A673 (cell line): ENCODE measurements at places on chromosomes 13 and 19. TPM values are rescaled to one million over a fixed set of nuclear protein-coding genes. Genes with fewer than 3 reads are reported as not detected.

Gene TSHZ3
- total RNA-seq, result 14.8 and 15.5 TPM in 2 replicates

Gene ZNF577
- 7.0 and 7.3 TPM in 2 replicates for total RNA-seq

Gene TPRX2
- not detected in 2 replicates for total RNA-seq

Gene DUS3L
- 56.8 and 85.3 TPM in 2 replicates for total RNA-seq

Gene DLL3
- 0.69 and 0.96 TPM in 2 replicates for total RNA-seq

Gene MAG
- total RNA-seq, result not detected in 2 replicates

Gene FRY
- total RNA-seq, result 0.37 and 0.58 TPM in 2 replicates

Gene PTH2
- total RNA-seq, result not detected in 2 replicates

Gene IFI30
- total RNA-seq, result not detected in 2 replicates

Gene ZNF444
- total RNA-seq, result 44.2 and 45.3 TPM in 2 replicates

Gene NUDT19
- 17.8 and 18.7 TPM in 2 replicates for total RNA-seq

Gene LYPD3
- total RNA-seq, result 0.21 and 0.31 TPM in 2 replicates

Gene SACS
- total RNA-seq, result 31.5 and 35.9 TPM in 2 replicates

Gene PBX4
- 3.1 and 4.6 TPM in 2 replicates for total RNA-seq

Gene CALR3
- not detected in 2 replicates for total RNA-seq

Gene MRPL4
- total RNA-seq, result 107 and 112 TPM in 2 replicates

Gene AXL
- total RNA-seq, result 0.92 and 1.0 TPM in 2 replicates

Gene PLK5
- total RNA-seq, result not detected in 2 replicates

Gene GDF15
- total RNA-seq, result 4.0 and 4.7 TPM in 2 replicates

Gene PSG7
- not detected in 2 replicates for total RNA-seq

Gene TJP3
- 0.63 TPM in 1 of 2 replicates, not detected in the other for total RNA-seq

Gene COL4A1
- total RNA-seq, result 83.9 and 86.0 TPM in 2 replicates

Gene NRTN
- total RNA-seq, result 1.6 and 3.9 TPM in 2 replicates

Gene ZNF329
- 10.1 and 13.1 TPM in 2 replicates for total RNA-seq
